ENCODE measurements at places on chromosomes 5 and 9.

DNA sequence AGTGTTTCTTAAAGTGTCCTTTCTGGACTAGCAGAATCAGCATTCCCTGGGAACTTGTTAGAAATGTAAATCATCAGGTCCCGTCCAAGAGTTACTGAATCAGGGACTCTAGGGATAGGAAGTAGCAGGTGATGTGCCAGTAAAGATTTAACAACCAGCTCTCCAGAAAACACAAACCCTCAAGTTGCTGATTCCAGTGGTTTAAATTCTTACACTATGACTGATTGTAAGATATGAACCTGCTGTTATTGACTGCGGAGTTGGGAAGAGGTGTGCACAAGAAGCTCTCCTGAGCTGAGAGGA is 39.1 kb upstream of the BASP1 start:
- no peak for DNase-seq

- DNase-seq: no peak
Observed at GRCh38 chr5:75322066-75322465, 15.0 kb upstream of the HMGCR start.

DNA sequence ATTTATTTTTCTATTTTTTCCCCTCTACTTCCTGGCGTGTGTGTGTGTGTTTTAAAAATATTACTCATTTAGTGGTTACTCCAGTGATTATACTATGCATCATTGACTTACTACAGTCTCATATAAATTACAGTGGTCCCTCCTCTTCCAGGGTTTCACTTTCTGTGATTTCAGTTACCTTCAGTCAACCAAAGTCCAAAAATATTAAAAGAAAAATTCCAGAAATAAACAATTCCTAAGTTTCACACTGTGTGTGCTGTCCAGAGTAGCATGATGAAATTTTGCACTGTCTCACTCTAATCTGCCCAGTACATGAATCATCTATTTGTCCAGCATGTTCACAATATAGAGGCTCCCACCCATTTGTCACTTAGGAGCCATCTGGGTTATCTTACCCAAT is 47.4 kb upstream of the CCDC112 start:
- no peak for DNase-seq

DNA sequence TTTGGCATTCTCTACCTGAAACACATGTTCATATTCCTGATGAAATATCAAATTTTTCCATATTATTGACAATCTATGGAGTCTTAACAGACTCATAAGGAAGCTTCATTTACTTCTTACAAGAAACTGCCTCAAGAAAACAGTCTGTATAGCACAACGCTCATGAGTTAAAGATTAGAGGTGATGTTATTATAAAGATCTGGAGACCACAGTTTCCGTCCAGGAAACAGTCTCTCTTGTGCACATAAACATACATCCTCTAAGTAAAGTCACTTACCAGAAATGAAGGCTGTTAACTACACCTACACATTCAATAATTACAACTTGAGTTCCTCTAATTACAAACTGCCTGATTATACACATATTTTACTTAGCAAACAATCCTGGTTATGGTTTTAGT is 86.9 kb downstream of the RAPGEF6 start:
- DNase-seq: no peak

DNA sequence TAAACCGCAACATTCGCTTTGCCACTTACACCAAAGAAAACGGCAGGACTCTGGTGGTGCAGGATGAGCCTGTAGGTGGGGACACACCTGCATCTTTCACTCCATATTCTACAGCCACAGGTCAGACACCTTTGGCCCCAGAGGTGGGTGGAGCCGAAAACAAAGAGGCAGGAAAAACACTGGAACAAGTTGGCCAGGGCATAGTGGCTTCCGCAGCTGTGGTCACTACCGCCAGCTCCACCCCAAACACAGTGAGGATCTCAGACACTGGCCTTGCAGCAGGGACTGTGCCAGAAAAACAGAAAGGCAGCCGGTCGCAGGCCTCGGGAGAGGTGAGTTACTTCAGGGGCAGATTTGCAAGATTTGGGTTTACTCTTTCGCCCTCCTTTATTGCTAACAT is 33.8 kb downstream of the KDM3B start:
- DNase-seq: no peak

DNA sequence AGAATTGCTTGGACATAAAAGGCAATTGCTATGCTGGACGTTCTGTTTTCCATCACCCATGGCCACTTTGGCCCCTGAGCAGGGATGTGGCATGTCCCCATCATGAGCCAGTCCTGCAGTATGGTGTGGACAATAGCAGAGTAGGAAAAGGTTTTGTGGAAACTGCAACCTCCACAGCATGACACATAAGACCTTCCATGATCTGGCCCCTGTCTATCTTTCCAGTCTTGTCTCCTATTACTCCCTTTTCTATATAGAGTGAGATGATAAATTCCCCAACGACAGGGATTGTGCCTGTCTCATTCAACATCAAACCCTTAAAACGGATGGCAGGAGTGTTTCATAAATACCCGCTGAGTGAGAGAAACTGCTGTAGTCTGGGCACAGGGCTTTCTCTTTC is 174.7 kb upstream of the PTCH1 start:
- no peak for DNase-seq

GRCh38 chr9:106376689-106377088 is 486.3 kb upstream of the ZNF462 start:
- no peak for DNase-seq

DNA sequence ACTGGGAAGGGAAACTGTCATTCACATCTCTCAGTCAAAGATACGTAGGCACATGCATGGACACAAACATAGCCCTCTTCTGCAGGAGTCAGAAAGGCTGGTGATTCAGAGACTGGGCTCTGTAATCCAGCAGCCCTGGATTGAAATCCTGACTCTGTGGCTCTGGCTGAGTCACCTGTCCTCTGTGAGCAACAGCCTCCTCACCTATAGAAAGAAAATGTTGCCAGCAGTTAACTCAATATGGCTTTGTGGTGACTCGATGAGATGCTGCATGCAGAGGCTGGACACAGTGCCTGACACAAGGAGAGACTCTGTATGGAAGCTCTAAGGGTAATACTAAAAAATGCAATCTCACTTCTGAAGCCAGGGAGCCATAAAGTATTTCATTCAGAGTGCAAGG is 23.9 kb upstream of the CDKN2AIPNL start:
- no peak for DNase-seq

DNA sequence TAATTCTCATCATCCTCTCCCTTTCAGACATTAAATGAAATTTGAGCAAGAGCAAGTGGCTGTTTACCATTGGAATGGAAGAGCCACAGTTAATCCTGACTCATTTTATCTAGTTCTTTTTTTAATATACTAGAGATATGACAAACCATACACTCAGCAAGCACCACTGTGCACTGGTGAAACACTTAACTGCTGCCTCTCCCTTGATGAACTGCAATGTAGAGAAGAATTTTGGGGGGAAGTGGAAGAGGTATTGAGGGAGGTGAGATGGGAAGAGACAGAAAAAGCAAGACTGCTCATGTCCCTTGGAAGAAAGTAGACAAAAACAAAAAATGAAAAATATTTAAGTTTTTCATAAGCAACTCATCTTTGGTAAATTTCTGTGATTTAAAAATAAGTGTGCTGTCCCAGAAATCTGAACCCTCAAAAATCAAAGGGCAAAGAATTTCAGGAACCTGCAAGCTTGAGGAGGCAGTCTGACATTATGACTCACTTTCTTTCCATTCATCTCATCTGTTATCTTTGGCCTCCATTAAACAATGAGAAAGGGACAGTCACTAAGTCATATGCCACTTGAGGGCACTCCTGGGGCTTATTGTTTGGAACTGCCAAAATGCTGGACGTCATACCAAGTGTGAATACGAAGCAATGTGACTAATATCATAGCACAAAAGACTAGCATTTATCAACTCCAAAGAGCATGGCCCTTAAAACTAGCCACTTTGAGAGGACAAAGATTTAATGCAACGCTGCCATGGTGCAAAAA is 566.8 kb upstream of the DMAC1 start:
- DNase-seq: no peak

- DNase-seq: no peak
Observed at GRCh38 chr5:80804332-80804731, 149.5 kb upstream of the DHFR start.

DNA sequence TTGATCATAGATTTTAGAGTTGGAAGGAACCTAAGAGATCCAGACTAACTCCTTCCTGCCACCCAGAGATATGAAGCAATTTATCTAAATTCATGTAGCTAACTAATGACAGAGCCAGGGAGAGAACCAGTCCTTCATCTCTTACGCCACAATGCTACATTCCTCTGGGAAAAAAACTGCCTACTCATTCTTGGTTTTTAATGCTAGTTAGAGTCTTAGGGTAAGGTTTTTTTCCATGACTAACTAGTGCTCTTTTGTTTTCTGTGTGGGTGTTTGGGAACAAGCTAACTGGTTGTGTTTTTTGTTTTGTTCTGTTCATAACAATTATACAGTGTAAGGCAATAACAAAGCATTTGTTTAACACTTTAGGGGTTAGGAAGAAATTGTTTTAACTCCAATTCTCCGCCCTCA is 52.4 kb downstream of the SLC44A1 start:
- DNase-seq: no peak

- DNase-seq: peak; percentile 49
Observed at GRCh38 chr5:134561871-134562296, 36.4 kb downstream of the JADE2 start.

- DNase-seq: no peak
Observed at GRCh38 chr5:103472265-103472664, 90.3 kb downstream of the NUDT12 start.

- DNase-seq: no peak
Observed at GRCh38 chr5:91146230-91146629, 236.9 kb downstream of the ARRDC3 start.

- no peak for DNase-seq
Observed at GRCh38 chr5:144108131-144108530, 62.3 kb downstream of the YIPF5 start.

- no peak for DNase-seq
Observed at GRCh38 chr5:69134126-69134525, 32.8 kb upstream of the CCNB1 start.

DNA sequence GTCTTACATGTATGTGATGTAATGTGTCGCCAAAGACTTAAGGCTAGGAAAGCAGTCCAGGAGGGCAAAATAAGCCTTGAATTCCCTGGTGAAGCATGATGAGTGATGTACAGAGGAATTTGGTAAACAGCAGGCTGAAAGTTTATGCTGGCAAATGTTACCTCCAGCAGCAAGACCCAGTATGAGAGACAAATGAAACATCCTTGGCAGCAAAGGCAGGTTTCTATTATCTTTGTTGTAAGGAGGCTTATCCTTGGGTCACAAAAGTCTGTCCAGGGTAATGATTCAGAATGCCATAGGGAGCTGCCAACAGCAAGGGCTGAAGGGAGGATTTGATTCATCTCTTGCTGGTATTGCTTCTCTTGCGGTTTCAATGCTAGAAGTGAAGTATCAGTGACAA is 75.9 kb upstream of the HTR4 start:
- no peak for DNase-seq

DNA sequence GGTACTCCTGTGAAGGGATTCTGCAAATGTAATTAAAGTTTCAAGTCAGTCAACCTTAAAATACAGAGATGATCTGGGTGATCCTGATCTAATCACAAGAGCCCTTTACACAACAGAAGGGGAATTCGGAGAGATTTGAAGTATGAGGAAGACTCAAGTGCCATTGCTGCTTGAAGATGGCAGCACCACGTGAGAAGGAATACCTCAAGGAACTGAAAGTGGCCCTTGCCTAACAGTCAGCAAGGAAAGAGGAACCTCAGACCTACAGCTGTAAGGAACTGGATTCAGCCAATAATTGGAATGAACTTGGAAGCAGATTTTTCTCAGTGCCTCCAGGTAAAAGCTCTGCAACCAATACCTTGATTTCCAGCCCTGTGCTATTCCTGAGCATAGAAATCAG is 87.4 kb downstream of the THBS4 start:
- no peak for DNase-seq

GRCh38 chr5:32760091-32760509 is 49.0 kb downstream of the NPR3 start:
- no peak for DNase-seq

DNA sequence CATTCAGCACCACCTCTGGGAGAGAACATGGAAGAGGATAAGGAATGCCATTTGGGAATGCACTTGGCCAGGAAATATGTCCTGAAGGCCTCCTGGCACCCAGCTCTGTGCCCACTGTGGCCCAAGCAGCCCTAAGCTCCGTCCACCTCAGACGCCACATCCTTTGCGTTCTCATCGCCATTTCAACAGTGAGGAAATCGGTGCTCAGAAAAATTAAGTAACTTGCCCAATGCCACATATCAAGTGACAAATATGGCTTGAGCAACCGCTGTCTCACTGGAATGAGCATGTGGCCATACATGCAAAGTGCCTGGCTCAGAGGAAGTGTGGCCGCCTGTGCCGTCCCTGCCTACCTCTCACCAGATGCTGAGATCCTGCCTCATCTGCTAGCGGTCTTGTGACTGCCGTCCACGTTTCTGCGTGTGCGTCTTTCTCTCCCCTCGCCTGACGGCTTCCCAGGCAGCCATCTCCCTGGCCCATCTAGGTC is 984 bp upstream of the DOK3 start:
- no peak for DNase-seq

- no peak for DNase-seq
Observed at GRCh38 chr9:134883040-134883782, 2.6 kb downstream of the FCN2 start.

DNA sequence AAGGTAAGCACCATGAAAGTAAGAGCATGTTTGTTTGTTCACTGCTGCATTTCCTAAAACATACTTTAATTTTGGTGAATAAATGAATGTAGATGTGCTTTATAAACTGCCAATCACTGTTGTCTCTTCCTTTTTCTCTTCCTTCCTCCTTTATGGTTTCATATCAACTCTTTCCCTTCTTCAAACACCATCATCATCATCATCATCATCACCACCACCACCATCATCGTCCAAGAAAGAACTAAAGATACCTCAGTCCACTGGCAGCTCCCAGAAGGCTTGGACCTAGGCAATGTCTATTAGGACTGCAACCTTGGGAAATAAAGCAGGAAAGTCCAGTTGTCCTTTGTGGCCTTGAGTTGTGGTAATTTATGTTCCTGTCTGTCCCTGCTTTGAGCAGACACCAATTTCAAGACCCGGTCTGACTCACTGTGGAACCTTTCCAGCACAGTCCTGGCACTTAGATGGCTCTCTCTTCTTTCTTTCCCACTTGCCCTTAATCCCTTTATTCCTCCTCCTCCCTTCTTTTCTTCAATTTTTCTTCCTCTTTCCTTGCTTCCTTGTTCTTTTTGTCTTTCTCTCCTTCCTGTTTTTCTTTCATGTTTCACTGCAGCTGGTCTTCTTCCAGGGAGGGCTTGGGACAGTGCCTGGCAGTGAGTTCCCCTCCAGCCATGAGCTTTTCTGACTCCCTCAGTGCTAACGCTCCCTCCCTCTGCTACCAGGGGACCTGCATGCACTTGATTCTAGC is 99.3 kb downstream of the ANGPTL2 start:
- no peak for DNase-seq

GRCh38 chr5:24325306-24325832 is 319.4 kb downstream of the CDH10 start:
- DNase-seq: no peak

- DNase-seq: no peak
Observed at GRCh38 chr5:65243161-65243560, 238.6 kb downstream of the ADAMTS6 start.
